Naive thymus-derived CD8-positive, alpha-beta T cell (primary cell): ENCODE measurements at places on chromosomes 7 and 10. TPM values are rescaled to one million over a fixed set of nuclear protein-coding genes. Genes with fewer than 3 reads are reported as not detected.

The CH25H gene
- total RNA-seq: not detected

The BTBD16 gene
- total RNA-seq: not detected

The VPS50 gene
- 37.4 TPM for total RNA-seq

The AGBL3 gene
- total RNA-seq: 12.7 TPM

DNA sequence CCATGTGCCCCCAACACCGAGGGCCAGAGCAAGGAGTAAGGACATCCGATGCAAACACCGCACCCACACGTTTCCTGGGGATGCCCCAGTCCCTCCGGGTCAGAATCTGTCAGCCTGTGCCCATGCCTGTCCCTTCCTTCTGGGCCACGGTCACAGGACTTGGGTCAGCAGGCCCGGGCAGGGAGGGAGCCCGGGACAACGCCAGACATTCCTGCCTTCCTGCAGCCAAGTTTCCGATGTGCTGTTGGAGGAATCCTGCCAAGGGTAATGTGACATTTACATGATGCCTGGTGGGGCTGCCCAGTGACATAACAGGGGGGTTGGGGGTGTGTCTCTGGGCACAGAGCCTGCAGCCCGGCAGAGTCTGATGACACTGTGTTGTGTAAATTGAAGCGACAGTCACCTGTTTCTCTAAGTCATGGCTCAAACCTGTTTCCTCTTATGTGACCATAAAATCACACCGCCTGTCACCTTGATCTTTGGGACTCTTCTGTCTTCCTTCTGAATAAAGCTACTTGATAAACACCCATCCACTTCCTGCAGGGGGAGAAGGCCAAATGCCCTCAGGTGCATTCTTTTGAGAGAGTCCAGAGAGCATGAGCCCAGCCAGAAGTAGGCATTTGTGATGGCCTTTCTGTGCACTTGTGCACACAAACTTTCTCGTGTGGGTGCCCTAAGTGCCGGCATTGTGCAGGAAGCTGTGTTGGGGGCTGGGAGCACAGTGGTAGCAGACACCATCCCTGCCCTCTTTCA lies 175.3 kb upstream of the RHEB start:
- no peak for DNase-seq

- DNase-seq: no peak
Observed at GRCh38 chr7:27953361-27953760, 213.4 kb downstream of the TAX1BP1 start.

DNA sequence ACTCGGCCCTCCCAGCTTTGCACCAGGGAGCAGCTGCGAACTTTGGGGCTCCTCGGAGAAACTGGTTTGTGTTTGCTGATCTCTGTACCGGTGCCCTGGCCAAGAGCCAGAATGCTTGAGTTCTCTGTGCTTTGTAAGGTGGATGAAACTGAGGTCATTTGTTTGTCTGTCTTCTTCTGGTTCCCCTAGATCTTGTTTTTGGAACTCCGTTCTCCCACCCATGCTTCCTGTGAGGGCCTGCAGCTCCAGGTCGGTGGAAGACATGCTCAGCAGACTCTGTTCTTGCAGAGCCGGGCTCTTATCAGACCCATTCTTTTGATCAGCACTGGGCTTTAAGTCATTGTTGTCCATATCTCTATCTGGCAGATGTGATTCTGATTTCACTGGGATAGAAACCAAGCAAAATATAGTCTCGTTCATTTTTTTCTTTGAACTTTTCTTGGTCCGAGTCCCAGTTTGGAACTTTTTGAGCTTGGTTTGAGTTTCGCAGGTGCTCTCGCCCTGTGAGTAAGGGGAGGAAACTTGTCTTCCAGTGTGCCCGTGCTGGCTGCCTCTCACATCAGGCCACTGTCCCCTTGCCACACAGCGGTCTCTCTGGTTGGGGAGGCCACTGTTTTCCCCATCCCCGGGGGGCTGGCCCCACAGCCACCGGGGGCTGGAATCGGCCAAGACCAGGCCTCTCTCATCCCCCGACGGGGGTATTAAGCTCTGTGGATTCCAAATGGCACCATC lies 31.2 kb downstream of the JCAD start:
- DNase-seq: no peak

GRCh38 chr10:122029499-122030199 lies 40.7 kb downstream of the TACC2 start:
- no peak for DNase-seq

DNA sequence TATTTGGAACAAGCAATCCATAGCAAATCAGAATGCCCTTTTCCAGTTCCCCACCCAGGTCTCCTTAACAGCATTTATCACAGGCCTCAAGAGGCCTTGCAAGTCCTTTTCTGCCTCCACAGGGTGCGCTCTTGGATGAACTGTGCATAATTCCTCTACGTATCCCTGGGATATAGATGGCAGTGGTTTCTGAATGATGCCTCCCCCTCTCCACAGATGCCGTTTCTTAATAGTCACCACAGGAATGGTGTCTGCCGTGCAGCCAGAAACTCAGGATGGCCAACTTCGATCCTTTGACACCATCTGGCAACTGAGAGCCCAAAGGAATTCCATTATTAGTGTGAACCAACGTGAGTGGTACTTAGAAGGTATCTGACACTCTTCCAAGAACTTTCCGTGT lies 43.1 kb downstream of the JAZF1 start:
- no peak for DNase-seq
